ENCODE measurements at places on chromosomes 6 and 20. TPM values are rescaled to one million over a fixed set of nuclear protein-coding genes. Genes with fewer than 3 reads are reported as not detected.

GRCh38 chr20:33753143-33753542, 21.3 kb downstream of the ZNF341 start:
- DNase-seq, result no peak

DNA sequence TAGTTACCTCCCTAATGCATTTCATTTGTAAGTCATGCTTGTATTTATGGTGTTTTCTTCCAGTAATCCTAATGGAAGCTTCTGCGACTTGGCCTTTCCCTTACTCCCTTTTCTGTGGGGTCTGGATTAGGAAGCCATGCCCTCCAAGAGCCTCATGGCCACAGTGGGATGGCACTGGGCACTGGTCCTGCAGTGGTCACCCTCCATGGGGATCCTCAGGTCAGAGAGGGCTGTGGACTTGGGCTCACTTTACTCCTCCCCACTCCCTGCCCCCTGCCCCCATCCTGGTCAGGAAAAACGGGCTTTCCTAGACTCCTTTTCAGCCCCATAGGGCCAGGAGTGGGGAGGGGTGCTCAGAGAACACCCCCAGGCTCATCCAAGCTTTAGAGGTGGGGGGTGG, 49.9 kb downstream of the EBF4 start:
- DNase-seq, result no peak

DNA sequence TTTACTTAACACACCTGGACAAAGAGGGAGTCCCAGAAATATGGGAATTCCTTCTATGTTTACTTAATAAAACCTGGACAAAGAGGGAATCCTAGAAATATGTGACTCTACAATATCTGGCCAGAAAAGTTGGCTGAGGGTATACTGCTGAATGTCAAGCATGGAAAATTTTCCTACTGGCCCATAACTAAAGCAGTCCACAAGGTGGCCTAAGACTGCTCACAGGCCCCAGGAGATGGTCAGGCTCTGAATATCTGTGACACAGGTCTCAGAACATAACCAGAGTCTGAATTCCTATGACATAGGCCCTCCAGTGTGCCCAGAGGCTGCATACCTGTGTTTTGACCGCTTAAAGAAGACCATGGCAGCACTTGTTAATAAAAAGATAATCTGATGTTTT, 578.2 kb upstream of the NRSN1 start:
- DNase-seq, result no peak

GRCh38 chr6:95768539-95768938, 191.2 kb downstream of the MANEA start:
- DNase-seq, result no peak

DNA sequence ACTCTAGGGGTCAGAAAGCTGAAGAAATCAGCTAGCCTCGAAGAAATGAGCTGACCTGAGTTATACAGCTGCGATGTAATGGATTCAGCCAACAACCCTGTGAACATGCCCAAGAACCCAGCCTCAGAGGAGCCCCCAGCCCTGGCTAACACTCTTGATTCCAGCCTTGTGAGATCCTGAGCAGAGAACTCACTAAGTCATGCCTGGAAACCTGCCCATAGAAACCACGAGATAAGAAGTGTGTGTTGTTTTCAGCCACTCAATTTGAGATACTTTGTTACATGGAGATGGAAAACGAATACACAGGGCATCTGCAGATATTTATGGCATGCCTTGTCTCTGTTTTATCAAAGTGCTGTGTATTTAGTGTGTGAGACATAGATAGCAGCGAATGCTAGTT, 265.2 kb downstream of the QKI start:
- DNase-seq, result no peak

- no peak for DNase-seq
Measured at GRCh38 chr6:16257999-16258708, 19.8 kb downstream of the GMPR start.

GRCh38 chr20:35302421-35303335, 10.5 kb upstream of the FAM83C start:
- no peak for DNase-seq

DSP gene
- total RNA-seq, result not detected
